Aorta (tissue), 5 donors: ENCODE measurements at places on chromosomes 13 and 19. TPM values are rescaled to one million over a fixed set of nuclear protein-coding genes. Genes with fewer than 3 reads are reported as not detected.
A peak's percentile ranks its signal among the peaks of the same experiment; 100 is the strongest.

The ANO8 gene
- 17.4 TPM for total RNA-seq

The NRTN gene
- total RNA-seq = not detected

The CYP4F2 gene
- not detected for total RNA-seq

The TMEM59L gene
- 8.9 TPM for total RNA-seq

The TM9SF2 gene
- 74.5 TPM for total RNA-seq

The SHISA7 gene
- not detected for total RNA-seq

The TEKTIP1 gene
- total RNA-seq = 1.8 TPM

DNA sequence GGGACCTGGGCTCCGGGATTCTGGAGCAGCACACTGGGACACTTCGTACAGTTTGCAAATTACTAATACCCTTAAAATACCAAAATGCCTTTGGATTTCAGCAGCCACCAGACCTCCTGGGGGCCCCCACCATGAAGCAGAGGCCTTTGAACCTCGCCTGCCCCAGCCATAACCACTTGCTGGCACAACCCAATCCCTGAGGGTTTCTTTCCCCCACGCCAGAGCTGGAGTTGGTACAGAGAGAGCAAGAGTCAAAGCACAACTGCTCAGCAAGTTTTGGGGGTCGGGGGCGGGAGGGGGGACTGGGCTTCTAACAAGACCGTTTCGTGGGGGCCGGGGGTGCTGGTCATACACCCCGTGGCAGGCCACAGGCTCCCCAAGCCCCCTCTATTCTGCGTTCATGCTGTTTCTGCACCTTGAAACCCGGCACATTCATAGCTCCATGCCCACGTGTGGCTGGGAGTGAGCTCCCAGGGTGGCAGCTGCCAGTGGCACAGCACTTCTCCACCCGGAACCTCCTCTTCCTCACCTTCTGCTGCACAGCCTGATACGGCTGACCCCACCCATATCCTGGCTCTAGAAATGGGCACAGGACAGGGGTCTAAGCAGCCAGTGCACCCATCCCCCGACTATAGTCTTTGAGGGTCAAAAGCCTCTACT is 17.1 kb downstream of the PLEKHF1 start:
- no peaks in the 10 kb centered on the region for H3K36me3 ChIP-seq
- H3K4me3 ChIP-seq = no peak overlapping the region
- H3K27ac ChIP-seq = peak overlapping the region; percentile 47
- H3K4me1 ChIP-seq = no peaks in the 10 kb centered on the region
- peak; percentile 73 for DNase-seq

- H3K4me3 ChIP-seq = no peak overlapping the region
- peaks cover 3% of the 10 kb centered on the region for H3K4me1 ChIP-seq
- peak overlapping the region; percentile 87 for H3K27ac ChIP-seq
- H3K27me3 ChIP-seq = no peaks in the 10 kb centered on the region
- H3K36me3 ChIP-seq = no peaks in the 10 kb centered on the region
These were observed 23.2 kb downstream of the RFX2 start for GRCh38 chr19:6087074-6087571.

DNA sequence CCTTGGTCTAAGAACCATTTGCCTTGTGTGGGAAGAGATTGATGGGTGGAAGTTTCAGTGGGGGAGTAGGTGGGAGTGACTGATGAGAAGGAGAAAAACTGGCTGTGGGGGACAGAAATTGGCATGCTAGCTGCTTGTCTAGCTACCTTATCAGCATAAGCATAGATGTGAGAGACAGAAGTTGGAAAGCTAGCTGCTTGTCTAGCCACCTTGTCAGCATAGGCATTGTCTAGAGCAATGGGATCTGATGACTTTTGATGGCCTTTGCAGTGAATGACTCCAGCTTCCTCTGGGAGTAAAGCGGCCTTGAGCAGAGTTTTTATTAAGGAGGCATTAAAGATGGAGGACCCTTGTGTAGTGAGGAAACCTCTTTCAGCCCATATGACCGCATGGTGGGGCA is 9.9 kb upstream of the NCR1 start:
- DNase-seq = no peak
- H3K4me1 ChIP-seq = no peaks in the 10 kb centered on the region
- no peak overlapping the region for H3K27ac ChIP-seq
- H3K4me3 ChIP-seq = no peak overlapping the region
- no peaks in the 10 kb centered on the region for H3K27me3 ChIP-seq

DNA sequence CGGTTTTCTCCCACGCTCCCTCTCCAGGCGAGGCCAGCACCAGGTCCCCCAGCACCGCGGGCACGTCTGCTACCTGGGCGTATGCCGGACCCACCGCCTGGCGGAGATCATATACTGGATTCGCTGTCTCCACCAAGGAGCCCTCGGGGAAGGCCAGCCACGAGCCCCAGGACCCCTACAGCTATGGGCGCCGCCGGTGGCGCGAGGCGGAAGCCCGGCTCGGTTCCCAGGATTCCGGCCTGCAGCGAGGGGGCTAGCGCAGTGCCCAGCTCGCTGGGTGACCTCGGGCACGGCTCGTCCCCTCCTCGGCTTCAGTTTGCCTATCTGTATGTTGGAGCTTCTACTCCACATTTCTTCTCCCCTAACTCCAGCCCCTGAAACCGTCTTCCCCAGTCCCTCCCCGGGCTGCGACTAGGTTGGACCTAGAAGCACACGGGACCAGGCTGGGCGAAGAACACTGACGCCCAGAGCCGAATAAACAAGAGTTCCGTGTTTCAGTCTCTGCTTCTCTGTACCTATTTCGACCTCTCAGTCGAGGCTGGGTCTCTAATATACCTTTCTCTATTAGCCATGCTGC is 749 bp upstream of the CPT1C start:
- no peaks in the 10 kb centered on the region for H3K27me3 ChIP-seq
- H3K4me1 ChIP-seq = no peaks in the 10 kb centered on the region
- H3K27ac ChIP-seq = no peak overlapping the region
- H3K4me3 ChIP-seq = peak overlapping the region; percentile 3
- H3K36me3 ChIP-seq = no peaks in the 10 kb centered on the region

DNA sequence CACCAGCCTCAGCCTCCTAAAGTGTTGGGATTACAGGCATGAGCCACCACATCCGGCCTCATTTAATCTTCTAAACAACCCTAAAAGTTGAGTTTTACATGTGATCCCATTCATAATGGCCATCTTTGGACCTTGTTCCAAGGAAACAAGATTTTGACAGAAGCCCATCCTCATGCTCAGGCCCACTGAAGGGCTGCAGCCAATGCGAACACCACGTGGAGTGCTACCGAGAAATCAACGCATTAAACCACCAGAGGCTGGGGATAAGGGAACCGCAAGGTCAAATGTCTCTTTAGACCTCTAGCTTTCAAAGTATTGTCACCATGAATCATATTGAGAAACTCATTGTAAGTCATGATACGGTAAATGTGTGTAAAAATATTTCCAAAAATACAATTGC is 49.4 kb upstream of the DOCK9 start:
- H3K27me3 ChIP-seq = no peaks in the 10 kb centered on the region
- no peak for DNase-seq
- H3K36me3 ChIP-seq = no peaks in the 10 kb centered on the region
- H3K27ac ChIP-seq = no peak overlapping the region

GRCh38 chr19:12224676-12225075 is 61.8 kb downstream of the ZNF136 start:
- no peaks in the 10 kb centered on the region for H3K36me3 ChIP-seq
- no peaks in the 10 kb centered on the region for H3K27me3 ChIP-seq
- H3K4me3 ChIP-seq = no peak overlapping the region
- no peaks in the 10 kb centered on the region for H3K4me1 ChIP-seq
- no peak for DNase-seq
- H3K27ac ChIP-seq = no peak overlapping the region

DNA sequence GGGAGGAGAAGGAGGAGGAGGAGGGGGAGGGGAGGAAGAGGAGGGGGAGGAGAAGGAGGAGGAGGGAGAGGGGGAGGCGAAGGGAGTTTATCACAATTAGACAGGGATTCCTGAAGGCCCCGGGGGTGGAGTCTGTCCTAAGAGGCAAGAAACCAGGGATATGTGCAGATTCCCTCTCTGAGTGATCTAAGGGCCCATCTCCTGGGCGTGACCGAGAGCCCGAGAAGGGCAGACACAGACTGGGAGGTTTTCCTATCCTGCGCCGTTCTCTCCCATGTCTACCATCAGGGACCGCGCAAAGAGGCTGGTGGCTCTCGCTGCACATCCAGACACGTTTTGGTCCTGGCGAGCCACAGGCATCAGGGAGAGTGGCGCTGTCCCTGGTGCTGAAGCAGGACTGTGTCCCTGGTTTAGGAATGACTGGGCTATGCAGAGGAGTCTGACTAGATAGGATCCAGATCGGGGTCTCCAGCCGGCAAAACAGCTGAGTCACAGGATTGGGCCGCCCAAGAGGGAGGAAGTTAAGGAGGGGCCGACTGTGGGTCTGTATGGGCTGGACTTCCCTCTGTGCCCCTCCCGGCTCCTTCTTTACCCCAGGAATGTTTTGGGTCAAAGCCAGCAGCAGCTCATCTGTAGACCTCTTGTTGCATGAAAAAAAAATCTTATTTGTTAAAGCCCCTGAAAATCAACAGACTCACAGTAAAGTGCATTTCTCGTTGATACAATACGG is 17.9 kb upstream of the ZNF175 start:
- no peaks in the 10 kb centered on the region for H3K4me1 ChIP-seq
- H3K36me3 ChIP-seq = no peaks in the 10 kb centered on the region
- no peaks in the 10 kb centered on the region for H3K27me3 ChIP-seq
- H3K4me3 ChIP-seq = no peak overlapping the region

DNA sequence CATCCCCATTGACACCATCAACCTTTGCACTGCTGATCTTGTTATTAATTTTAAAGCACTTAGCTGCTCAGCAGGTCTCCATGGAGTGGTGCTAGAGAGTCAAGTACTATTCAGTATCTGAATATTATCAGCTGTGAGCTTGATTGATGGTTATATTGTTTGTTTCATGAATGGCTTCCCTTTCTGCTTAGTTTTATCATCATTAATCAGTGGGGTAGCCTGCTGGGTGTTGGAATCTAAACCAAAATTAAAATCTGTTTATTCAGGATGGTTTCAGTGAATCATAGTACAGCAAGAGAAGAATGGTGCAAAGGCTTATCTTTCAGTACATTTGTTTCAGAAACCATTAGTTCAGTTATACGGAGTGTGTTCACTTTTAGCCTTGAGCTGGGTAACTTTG is 42.5 kb upstream of the SCEL start:
- H3K4me3 ChIP-seq = no peak overlapping the region
- no peaks in the 10 kb centered on the region for H3K27me3 ChIP-seq
- no peak for DNase-seq
- H3K27ac ChIP-seq = no peak overlapping the region
- no peaks in the 10 kb centered on the region for H3K36me3 ChIP-seq

DNA sequence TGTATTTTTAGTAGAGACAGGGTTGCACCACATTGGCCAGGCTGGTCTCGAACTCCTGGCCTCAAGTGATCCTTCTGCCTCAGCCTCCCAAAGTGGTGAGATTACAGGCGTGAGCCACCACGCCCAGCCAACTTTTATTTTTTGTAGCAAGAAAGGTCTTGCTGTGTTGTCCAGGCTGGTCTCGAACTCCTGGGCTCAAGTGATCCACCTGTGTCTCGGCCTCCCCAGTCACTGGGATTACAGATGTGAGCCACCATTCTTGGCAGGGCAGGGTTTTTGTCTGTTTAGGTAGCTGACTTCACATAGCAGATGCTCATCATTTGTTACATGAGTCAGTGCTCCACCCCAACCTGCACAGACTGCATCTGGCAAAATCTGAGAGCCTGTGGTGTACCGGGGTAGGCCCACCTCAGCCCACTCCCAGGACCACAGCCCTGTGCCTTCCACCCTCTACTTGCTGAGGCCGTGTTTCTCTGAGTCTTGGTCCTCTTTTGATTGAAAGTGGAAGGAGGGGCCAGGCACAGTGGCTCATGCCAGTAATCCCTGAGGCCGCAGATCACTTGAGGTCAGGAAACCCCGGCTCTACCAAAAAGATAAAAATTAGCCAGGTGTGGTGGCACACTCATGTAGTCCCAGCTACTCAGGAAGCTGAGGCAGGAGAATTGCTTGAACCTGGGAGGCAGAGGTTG is 4.2 kb upstream of the TNPO2 start:
- no peak overlapping the region for H3K27ac ChIP-seq
- H3K4me3 ChIP-seq = no peak overlapping the region
- no peaks in the 10 kb centered on the region for H3K27me3 ChIP-seq
- H3K4me1 ChIP-seq = peaks cover 2% of the 10 kb centered on the region
- DNase-seq = no peak

- no peaks in the 10 kb centered on the region for H3K4me1 ChIP-seq
- no peaks in the 10 kb centered on the region for H3K36me3 ChIP-seq
- H3K27me3 ChIP-seq = no peaks in the 10 kb centered on the region
- DNase-seq = no peak
- no peak overlapping the region for H3K4me3 ChIP-seq
These were observed 35.9 kb downstream of the OXGR1 start for GRCh38 chr13:96958286-96958891.

DNA sequence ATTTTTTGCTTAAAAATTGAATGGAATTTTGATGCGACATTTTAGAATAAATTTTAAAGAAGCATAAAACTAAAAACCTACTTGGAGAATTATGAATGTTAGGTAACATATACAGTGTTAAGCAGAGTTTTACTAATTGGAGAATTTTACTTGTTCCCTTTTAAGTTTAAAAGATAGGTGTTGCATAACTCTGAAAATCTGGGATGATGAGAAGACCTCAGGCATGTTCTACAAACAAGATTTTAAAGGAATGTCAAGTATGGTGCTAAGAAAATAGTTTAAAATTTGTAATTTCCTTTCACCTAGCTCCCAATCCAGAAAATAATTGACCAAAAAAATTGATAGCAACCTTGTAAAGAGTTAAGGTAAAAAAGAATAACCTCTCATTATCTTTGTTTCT is 135.8 kb downstream of the RFC3 start:
- no peaks in the 10 kb centered on the region for H3K36me3 ChIP-seq
- no peak overlapping the region for H3K27ac ChIP-seq
- no peak overlapping the region for H3K4me3 ChIP-seq
- no peak for DNase-seq

DNA sequence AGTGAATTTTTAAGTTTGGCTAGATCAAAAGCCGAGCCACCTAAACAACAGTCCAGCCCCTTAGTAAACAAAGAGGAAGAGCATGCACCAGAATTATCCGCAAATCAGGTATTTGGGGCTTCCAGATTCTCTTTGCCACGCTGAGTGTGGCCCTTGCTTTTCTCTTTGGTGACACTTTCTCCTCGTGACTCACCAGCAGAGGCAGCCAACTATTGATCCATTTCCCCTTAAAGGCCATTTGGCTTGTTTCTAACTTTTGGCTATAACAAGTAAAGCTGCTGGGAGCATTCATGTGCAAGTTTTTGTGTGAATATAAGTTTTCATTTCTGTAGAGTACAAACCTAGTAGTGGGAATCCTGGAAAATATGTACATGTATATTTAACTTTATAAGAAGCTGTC is 17.6 kb upstream of the WDR88 start:
- H3K4me1 ChIP-seq = no peaks in the 10 kb centered on the region
- no peaks in the 10 kb centered on the region for H3K27me3 ChIP-seq
- H3K27ac ChIP-seq = no peak overlapping the region
- DNase-seq = no peak
